ENCODE measurements at places on chromosomes 2 and 18.

GRCh38 chr2:176082824-176083751 lies 674 bp downstream of the EVX2 start:
- no peak for DNase-seq

- no peak for DNase-seq
Measured at GRCh38 chr18:741931-742512, 29.6 kb upstream of the ENOSF1 start.

DNA sequence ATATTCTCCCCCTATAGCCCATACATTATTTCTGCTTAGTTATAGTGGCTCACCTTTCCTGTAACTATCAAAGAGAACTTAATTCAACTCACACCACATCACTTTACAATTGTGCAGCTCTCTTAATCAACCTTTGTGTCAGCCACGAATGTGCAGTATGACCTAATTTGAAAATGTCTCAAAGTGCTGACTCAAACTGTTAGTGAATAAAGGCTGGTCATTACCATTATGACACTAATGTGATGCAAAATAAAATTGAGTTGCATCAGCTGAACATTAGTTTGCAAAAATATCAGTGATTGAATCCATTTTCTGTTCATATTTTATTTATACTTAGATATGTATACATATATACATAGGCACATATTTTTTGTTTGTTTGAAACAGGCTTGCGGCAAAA lies 251.8 kb downstream of the MEIS1 start:
- no peak for DNase-seq

- no peak for DNase-seq
Measured at GRCh38 chr18:44341759-44342158, 338.9 kb upstream of the SETBP1 start.

DNA sequence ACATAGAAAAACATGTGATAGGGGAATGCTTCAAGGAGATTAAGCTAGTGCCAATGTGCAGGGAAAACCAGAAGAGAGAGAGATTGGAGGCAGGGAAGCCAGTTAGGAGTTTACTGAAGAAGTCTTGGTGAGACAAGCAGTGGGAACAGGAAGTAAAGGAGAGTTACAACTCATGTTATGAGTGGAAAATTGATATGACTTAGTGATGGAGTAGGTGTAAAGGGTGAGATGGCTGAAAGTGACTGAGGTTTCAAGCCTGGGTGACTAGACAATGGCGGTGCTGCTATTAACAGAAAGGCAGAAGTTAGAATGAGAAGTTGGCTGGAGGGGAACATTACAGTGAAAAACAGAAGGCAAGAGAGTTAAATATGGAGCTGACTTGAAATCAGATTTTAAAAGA lies 16.5 kb downstream of the DOK1 start:
- DNase-seq: no peak

GRCh38 chr2:149038442-149039212 lies at the start of gene LYPD6B:
TSS of gene LYPD6B (plus strand) at chr2:149038699. CDS start at chr2:149130949, 92,250 bp downstream.
- no peak for DNase-seq

DNA sequence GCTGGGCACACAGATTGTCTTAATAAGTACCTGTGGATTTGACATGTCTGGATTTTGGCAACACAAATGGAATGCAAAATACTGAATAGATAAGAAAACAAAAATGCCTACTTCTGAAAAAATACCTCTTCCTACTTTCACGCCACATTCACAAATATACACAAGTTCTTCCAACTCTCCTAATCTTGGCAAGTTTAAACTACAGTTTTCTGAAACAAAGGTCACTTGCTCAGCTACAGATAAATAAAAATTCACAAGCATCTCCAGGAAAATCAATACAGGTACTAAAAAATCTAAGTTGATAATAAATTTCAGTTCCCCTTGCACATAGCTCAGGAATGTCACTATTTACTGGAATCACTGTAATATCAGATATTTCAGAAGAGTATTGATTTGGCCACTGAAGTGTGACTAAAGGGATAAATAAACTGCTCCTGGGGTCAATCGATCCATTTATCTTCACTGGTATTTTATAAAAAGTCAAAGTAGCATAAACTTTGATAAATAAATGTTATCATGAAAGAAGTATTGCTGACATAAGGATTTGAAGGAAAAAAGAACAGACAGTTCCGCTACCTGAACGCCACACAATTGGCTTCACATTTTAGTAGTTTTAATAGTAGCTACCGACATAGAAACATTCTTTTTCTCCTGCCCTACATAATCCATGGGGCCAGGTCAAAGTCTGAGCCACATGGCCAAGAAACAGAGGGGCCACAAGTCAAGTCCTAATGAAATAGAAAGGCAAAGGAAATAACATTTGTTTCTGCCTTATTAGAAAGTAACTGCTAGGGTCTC lies 243.1 kb downstream of the AFF3 start:
- no peak for DNase-seq

- DNase-seq: no peak
Measured at GRCh38 chr18:74488864-74489263, 7.3 kb upstream of the CNDP2 start.

Measured in stimulated activated CD8-positive, alpha-beta memory T cell treated with anti-CD3 and anti-CD28 coated beads, Interleukin-4, amount 100 ng/mL, for 4 hours (primary cell).